Right cardiac atrium (tissue), 5 donors: ENCODE measurements at places on chromosomes 5 and 9.
A peak's percentile ranks its signal among the peaks of the same experiment; 100 is the strongest.

DNA sequence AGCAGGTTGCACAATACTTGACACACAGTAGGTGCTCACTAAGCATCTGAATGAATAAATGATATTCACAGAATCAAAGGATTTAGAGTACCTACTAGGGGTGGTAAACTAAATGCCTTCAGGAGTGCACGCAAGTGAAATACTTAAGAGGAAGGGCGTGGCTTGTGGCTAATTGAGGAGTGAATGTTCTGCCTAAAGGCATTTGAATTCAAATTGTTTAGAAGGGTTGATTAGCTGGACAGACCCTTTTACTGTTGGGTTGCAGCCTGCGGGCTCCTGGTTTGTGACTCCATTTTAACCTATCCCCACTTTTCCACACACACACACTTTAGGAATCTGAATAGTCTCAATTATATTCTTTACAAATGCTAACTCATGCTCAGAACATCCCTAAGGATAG is 63.1 kb downstream of the PPP2R2B start:
- no peak for DNase-seq

DNA sequence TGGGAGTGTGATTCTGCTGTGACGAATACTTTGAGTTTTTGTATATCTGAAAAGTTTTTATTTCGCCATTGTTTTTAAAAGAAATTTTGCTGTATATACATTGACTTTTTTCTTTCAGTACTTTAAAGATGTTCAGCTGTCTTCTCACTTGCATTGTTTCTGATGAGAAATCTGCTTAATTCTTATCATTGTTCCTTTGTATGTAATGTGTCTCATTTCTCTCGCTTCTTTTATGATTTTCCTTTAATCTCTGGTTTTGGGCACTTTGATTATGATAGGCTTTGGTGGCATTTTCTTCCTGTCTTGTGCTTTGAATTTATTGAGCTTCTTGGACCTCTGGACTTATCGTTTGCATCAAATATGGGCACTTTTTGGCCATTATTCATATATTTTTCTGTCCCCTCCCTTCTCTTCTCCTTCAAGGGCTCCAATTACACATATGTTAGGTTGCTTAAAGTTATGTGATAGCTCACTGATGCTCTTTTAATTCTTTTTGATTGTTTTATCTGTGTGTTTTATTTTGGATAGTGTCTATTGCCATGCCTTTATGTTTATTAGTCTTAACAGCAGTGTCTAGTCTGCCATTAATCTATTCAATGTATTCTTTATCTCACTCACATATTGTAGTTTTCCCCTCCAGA is 30.6 kb downstream of the STX17 start:
- DNase-seq: no peak

DNA sequence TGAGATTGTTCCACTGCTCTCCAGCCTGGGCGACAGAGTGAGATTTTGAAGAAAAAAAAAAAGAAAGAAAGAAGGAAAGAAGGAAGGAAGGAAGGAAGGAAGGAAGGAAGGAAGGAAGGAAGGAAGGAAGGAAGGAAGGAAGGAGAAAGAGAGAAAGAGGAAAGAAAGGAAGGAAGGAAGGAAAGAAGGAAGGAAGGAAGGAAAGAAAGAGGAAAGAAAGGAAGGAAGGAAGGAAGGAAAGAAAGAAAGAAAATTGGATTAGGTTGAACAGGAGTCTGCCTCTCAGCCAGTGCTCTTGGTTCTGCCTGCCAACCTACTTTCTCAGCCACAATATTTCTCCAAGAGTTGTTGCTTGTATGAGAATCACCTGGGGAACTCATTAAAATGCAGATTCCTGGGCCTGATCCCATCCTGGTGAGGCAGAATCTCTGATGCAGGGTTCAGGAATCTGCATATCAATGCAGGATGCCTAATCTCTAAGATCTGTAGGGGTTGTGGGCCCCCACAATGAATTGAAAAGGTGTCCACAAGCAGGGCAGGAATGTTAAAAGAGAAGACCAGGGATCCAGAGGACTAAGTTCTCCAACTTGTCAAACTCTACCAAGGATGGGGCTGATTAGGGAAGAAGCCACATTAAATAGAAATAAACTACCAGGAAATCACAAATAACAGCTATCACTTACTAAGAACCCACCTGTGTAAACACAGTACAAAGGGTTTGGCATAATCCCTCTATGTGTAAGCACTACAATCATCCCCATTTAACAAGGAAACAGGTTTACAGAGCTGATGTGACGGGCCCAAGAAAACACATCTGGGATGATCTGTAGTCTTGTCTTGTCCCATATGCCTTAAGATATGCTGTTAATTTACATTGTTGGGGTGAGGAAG is 23.4 kb upstream of the GALNT10 start:
- DNase-seq: no peak

DNA sequence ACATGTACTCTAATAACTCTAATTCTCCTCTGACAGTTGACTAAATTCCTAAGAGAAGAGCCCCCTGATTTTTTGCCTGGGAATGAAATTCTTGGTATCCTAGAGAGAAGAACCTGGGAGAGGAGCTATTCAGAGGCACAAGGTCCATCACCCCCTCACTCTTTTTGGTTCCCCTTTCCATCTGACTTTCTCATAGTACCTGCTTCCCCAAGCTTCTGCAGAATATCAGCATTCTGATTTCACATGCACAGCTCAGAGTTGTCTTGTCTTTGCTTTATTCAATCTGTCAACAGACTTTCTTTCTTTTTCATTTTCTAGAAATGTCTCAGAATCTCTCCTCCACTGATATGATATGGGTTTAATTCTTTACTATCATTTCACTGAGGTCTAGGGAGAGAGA is 141.5 kb upstream of the FBXL17 start:
- DNase-seq: no peak

DNA sequence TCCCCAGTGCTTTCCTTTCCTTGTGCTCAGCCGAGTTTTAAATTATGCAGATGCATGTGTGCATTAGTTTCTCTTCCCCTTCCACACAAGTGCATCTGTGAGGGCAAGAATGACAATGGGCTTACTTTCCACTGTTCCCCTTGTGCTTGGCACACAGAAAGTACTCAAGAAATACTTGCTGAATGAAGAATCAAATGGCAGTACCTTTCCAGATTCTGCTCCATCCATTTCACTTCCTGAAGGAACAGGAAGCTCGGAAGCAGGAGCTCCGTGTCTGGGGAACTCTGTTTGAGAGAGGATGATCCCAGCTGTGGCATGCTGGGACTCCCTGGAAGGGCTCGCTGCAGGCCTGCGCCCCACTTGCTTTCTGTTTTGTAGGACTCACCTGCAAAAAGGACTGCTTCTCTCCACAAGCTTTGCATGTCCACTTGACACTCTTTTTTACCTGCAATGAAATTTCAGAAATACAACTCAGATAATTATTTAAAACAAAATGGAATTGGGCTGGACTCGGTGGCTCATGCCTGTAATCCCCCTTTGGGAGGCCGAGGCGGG is 5.5 kb downstream of the MRNIP start:
- DNase-seq: no peak

GRCh38 chr9:5851445-5851844 is 18.5 kb upstream of the ERMP1 start:
- no peak for DNase-seq

- DNase-seq: no peak
These were observed 305.1 kb downstream of the PSAT1 start for GRCh38 chr9:78601957-78602565.

- peak; percentile 25 for DNase-seq
These were observed 35.4 kb downstream of the LHX3 start for GRCh38 chr9:136169495-136169894.

- DNase-seq: no peak
These were observed 1.8 kb downstream of the ZBTB34 start for GRCh38 chr9:126862104-126862761.

DNA sequence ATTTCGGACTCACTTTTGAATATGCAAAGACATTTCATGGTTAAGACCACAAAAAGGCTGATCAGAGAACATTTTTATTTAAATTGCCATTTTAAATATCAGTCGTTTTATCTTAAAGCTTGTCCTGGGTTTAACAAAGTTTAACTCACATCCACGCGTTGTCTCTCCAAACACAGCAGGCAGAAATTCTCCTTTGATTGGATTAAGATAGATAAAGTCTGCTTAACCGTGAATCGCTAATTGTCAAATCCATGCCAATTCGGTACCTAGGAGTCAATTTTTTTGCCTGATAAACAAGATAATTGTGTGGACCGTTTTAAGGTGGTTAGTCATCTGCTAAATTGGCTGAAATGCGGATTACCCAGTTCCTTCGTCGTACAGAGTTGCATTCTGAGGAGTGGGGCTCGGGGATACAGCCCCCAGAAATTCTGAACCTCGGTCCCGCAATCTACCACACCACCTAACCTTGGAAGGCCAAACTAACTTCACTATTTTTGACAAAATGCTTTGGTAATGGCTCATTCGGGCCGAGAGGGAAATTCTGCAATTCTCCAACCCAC is 665 bp upstream of the BTF3 start:
- no peak for DNase-seq

GRCh38 chr5:120255214-120255613 is 208.9 kb upstream of the PRR16 start:
- no peak for DNase-seq
